H4 (cell line): ENCODE measurements at places on chromosomes 3 and 15. TPM values are rescaled to one million over a fixed set of nuclear protein-coding genes. Genes with fewer than 3 reads are reported as not detected.

The ALDH1A3 gene
- 54.3 and 57.9 TPM in 2 replicates for total RNA-seq

The IL5RA gene
- 0.10 TPM in 1 of 2 replicates, not detected in the other for total RNA-seq

The UTS2B gene
- total RNA-seq, result 0.95 TPM in 1 of 2 replicates, not detected in the other

The CP gene
- 2.6 and 3.4 TPM in 2 replicates for total RNA-seq

The SAXO2 gene
- total RNA-seq, result 0.58 and 0.68 TPM in 2 replicates

The ISLR gene
- 0.06 TPM in 1 of 2 replicates, not detected in the other for total RNA-seq

The PAQR9 gene
- 0.21 TPM in 1 of 2 replicates, not detected in the other for total RNA-seq

DNA sequence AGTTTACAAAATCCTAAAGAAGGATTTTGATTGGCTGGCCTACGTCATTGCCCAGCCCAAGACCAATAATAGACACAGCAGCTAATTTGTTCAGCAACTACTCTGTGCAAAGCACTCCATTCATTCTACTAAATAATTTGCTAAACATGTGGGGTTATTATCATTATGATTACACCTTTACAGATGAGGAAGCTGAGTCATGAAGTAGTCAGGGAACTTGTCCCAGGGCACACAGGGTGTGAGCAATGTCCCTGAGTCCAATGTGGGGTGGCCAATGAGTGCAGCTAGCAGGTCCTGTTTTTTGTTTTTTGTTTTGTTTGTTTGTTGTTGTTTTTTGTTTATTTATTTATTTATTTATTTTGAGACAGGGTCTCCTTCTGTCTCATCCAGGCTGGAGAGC, 183.6 kb downstream of the ABHD5 start:
- DNase-seq, result no peak

DNA sequence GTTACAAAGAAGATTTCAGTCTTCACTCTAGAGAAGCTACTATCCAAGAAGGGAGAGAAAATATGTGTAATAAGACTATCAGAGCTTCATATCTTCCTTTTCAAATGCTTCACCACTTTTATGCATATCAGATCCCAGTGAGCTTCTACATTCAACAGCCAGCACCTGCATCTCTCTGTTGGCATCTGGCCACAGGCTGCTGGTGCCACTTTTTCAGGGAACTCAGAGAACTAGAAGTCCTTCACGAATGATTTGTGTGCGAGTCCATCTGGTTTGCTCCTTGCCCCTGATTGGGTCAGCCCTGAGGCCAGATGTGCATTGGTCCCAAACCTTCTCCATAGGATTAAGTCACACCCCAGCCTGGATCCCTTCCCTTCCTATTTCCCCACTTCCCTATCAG, 22.1 kb downstream of the SNTN start:
- DNase-seq, result no peak

DNA sequence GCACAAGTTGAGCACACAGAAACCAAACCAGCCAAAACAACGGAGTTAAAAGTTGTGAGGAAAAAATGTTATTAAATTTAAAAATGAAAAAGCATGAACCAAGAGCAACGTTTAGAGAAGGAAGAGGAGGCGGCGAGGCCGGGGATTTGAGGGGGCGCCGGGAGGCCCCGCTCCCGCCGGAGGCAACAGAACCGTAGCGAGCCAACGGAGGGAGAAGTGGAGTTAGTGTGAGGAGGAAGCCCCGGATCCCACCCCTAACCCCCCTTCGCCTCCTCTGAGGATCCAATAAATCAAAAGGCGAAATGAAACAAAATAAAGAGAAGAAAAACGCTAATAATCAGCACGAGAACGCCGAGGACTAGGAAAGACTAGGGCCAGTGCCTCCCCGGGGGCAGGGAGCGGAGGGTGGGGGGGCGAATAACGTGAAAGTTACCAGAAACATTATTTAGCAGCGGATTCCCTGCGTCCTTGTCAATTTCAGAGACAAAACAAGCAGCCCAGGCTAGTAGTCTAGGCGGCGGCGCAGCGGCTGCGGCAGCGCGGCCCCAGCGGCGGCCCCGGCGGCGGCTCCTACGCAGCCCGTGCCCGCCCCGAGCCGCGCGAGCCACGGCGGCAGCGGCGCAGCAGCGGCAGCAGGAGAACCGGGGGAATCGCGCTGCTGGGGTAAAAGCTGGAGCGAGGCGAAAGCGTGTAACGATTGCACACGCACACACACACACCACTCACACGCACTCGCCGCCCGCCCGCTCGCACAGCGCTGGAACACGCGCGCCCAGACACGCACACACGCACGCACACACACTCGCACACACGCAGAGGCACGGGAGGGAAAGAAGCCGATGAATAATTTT, 1.7 kb downstream of the MEIS2 start:
- no peak for DNase-seq

- DNase-seq, result no peak
Observed at GRCh38 chr3:162799910-162800309, 1303.3 kb downstream of the OTOL1 start.

- DNase-seq, result no peak
Observed at GRCh38 chr3:10376353-10376752, 55.4 kb upstream of the SEC13 start.

- DNase-seq, result peak; percentile 57
Observed at GRCh38 chr15:66707310-66708082, 5.5 kb downstream of the SMAD6 start.

- no peak for DNase-seq
Observed at GRCh38 chr3:31133541-31133940, 239.1 kb upstream of the GADL1 start.

DNA sequence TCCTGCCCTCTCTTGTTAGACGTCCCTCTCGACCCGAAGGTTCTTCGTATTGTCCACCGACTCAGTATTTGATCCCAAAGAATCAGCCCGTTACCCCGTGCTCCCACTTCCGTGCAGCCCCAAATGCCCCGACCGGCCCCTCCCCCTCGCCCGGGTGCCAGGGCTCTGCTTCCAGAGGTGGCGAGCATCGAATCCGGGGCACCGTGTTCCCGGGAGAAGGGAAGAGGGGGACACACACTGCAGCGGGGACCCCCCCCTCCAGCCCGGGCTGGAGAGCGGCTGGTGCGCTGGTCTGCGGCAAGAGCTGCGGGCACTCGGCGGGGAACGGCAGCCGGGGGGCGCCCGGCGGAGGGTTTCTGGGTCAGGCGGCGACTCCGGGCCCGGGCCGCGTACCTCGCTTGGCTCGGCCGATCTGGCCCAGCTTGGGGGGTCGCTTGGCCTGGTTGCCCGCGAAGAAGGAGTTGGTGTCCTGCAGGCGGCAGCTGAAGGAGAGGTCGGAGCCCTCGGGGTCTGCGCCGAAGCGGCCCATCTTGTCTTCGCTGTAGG, 556 bp downstream of the CAMK2N2 start:
- DNase-seq, result no peak

- DNase-seq, result no peak
Observed at GRCh38 chr15:51232581-51232980, 105.8 kb downstream of the CYP19A1 start.

GRCh38 chr15:70440416-70441138, 322.8 kb downstream of the UACA start:
- no peak for DNase-seq

- no peak for DNase-seq
Observed at GRCh38 chr3:157086060-157086750, 73.7 kb downstream of the CCNL1 start.

DNA sequence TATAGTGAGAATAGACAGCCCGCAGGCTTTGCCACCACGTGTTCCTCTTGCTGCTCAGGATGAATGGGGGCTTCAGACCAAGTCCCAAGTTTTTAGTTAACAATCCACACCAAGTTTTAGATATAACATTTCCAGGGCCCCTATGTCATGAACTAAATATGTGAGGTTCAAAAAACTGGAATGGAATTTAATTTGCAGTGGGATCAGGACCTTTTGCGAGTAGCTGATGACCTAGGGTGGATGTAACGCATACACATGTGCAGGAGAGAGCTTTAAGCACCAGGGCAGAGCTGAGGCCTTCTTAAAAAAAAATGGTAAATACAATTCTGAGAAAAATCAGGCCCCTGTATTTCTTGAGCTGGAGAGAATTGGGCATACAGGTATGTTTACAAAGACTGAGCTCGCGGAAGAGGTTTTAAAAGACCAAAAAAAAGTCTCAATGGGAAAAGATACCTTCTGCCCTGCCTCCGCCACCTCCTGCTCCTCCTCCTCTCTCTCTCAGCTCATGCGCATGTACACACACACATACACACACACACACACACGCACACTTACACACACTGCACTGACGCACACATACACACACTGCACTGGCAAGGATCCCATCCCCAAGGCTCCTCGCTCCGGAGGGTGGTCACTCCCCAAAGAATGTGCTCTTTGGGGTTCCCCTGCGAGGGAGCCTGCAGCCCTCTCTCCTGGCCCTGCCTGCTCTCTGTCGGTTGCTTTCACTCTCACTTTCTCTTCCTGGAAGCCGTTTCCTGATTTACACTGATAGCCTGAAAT, 48.2 kb upstream of the IGF1R start:
- peak; percentile 72 for DNase-seq

- no peak for DNase-seq
Observed at GRCh38 chr15:69417581-69417980, 3.4 kb downstream of the KIF23 start.

DNA sequence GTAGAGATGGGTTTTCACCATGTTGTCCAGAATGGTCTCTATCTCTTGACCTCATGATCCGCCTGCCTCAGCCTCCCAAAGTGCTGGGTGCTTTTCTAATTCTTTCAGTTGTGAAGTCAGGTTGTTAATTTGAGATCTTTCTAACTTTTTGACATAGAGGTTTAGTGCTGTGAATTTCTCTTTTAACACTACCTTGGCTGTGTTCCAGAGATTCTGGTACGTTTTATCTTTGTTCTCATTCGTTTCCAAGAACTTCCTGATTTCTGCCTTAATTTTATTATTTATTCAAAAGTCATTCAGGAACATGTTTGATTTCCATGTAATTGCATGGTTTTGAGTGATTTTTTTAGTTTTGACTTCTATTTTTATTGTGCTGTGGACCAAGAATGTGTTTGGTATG, 63.5 kb upstream of the CCDC54 start:
- no peak for DNase-seq

DNA sequence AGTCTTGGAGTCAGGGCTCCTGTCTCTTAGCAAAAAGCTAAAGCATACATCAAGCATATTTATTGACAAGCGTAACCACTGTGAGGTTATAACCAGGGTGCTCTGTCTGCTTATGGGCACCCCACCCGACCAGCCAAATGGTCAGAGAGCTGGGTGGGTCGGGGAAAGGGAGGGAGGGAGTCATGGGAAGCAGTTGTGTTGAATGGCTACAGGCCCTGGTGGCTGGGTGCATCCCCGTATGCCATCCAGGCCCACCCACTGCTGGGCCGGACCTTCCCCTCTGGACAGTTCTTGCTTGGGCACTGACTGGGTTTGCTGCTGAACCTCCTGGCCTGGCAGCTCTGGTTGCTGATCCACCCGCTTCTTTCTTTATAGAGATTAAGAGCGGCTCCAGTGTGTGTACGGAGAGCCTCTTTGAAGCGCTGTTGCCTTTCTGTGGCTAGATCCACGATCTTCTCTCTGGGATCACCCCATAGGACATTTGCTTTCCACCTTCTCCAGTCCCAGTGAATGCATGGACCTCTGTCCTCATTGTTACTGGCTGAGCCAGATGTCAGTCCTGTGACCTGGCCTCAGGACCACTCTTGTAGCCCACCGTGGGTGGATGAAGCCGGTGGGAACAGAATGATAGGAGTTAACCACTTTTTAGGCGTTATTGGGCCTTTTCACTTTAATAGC, 59.6 kb downstream of the SMAD3 start:
- peak; percentile 57 for DNase-seq

- no peak for DNase-seq
Observed at GRCh38 chr3:139529662-139530061, 9.9 kb downstream of the RBP1 start.
